Suprapubic skin (tissue), 4 donors: ENCODE measurements at places on chromosomes 3 and 15.

- no peak for DNase-seq
Measured at GRCh38 chr3:186098740-186099139, 10.1 kb downstream of the ETV5 start.

- no peak for DNase-seq
Measured at GRCh38 chr3:50124052-50124799, 30.9 kb upstream of the SEMA3F start.

GRCh38 chr15:39594446-39595337 is 13.8 kb downstream of the THBS1 start:
- no peak for DNase-seq

DNA sequence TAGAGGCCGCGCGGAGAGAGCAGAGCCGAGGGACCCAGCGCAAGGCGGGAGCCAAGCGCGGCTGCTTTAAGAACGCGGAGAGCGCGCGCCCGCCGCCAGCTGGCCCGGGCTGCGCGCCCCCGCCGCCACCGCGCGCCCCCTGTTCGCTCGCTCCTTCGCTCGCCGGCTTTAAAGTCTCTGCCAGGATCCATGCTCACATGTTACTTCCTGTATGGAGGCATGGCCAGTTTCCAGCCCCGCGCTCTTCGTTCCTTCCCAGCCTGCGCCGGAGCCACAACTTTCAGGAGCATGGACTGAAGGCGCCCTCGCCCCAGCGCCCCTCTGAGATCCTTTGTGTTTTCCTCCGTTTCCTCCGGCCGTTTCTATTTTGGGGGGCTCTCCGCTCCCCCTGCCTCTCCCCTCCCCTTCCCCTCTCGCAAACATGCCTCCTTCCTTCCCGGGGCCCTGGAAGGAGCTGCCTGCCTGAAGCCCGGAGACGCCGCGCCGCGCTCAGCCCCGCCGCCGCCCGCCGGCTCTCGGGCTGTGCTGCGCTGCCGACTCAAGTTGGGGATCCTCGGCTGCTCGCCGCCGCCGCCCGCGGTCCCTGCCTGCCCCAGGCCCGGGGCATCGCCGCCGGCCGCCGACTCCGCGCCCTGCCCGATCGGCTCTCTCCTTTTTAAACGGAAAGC is at the start of gene PTPRG:
PTPRG (plus strand) TSS at position 198 of the 668 bp plus-strand sequence. CDS start 717 bp downstream, outside the sequence.
- peak; percentile 92 for DNase-seq

GRCh38 chr3:32175607-32176197 is 62.8 kb upstream of the CMTM8 start:
- no peak for DNase-seq

DNA sequence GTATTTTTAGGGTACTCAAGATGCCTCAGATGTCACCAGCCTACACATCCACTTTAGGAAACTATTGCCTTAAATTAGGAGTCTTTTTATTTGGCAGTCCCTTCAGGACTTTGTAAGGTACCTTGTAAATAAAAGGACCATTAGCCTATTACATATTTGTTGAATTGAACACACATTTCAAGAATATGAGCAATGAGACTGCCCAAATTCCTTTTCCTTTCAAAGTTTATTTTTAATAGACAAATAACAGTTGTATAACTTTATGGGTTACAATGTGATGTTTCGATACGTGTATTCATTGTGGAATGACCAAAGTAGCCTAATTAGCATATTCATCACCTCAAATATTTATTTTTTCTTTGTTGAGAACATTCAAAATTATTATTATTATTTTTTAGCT is 176.7 kb upstream of the PDZRN3 start:
- DNase-seq: no peak

DNA sequence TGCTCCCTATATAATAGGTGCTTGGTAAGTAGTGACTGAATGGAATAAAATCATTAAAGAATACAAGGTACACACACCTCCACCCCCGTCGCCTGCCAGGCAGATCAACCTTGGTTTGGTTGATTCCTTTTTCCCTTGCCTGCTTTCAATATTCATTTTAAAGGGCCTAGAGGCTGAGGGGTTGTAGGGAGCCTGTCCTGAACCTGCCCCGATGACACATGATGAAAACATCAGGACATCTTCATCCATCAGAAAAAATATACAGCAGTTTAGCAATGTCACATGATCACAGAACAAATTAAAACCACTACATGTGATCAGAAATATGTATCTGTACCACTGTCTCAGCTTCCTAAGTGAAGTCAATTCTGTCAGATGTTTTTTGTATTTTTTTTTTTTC is 588.9 kb downstream of the FOXP1 start:
- no peak for DNase-seq

DNA sequence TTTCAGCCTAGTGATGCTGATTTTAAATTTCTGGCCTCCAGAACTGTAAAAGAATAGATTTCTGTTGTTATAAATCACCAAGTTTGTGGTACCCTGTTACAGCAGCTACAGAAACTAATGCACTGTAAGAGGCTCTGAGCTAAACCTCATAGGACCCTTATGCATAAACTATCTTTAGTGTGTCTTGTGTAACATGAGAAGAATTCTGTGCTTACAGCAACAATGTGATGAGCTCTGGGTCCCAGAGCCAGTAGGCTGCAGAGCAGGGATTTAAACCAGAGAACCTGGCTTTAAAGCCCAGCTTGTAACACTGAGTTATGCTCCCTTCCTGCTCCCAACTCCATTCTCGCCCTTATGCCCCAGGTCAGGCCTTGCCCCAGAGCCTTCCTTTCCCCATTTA is 113.1 kb downstream of the THSD4 start:
- no peak for DNase-seq

- no peak for DNase-seq
Measured at GRCh38 chr3:39130026-39130425, 22.5 kb downstream of the TTC21A start.

DNA sequence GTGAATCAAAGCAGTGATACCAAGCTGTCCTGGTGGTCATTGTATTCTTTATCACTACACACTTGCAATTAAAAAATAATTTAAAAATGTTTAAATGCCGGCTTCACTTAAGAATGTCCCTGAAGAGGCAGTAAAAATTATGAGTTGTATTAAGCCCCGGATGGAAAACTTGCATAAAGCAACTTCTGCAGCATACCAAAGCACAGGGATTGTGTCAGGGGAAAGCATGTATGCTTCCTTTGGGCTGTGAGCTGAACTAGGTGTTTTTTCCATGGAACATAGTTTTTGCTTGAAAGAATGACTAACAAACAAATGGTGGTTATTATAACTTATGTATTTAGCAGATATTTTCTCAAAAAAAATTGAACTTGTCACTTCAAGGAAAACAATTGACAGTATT is 143.1 kb downstream of the ARNT2 start:
- no peak for DNase-seq

DNA sequence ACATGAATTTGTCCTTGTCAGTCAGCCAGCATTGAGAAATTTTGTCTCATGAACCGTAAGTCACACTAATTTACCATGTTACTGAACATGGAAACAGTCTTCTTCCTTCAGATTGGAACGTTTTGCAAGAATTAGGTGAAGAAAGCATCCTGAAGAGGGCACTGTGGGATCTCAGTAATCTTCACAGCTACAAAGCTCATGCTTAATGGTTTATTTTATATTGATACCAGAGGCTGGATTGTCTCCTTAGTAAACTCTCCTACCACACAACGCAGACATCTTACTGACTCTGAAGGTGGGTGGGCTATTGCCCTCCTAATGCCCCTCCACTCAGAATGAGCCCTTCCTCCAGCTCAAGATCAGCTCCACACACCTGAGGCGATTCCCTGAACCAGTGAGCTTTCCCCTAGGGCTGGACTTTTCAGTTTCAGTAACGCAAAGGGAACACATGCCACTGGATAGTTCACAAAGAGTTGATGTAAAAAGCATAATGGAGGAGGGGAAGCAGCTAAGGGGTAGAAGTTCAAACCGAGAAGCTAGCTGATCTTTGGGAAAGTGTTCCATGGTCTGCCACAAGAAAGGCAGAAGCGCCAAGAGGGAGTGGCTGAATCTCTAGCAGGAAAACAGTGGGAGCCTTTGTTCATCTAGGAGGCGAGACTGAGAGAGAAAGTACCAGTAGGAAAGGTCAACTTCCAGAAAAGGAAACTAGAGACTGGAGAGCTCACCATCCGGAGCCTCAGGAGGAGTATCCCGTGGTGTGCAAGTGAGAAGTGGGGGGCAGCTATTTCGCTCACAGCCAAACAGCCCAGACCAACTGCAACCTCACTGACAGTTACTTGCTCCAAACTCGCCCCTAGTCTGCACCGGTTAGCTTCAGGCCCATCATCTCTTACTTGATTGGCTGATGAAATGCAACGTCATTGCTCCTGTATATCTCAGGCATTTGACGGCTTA is at the start of gene SLC9C1:
SLC9C1 (minus strand) TSS at position 849 of the 954 bp plus-strand sequence. CDS start 7,425 bp downstream, outside the sequence.
- no peak for DNase-seq

DNA sequence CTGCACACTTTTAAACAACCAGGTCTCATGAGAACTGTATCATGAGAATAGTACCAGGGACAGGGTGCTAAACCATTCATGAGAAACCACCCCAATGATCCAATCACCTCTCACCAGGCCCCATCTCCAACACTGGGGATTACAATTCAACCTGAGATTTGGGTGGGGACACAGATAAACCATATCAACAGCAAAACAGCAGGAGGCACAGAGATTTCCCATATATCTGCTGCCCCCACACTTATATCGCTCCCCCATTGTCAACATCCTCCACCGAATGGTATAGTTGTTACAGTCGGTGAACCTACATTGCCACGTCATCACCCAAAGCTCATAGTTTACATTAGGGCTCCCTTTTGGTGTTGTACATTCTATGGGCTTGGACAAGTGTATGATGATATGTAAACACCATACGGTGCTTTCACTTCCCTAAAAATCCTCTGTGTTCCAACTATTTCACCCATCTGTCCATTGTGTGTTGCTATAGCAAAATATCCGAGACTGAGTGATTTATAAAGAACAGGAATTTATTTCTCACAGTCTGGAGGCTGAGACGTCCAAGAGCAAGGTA is 224.8 kb downstream of the FAM43A start:
- DNase-seq: no peak

- DNase-seq: no peak
Measured at GRCh38 chr3:6644070-6644929, 216.6 kb upstream of the GRM7 start.

- no peak for DNase-seq
Measured at GRCh38 chr3:5560199-5560598, 372.7 kb downstream of the EDEM1 start.

GRCh38 chr3:194561306-194561974 is 71.8 kb downstream of the TMEM44 start:
- no peak for DNase-seq

DNA sequence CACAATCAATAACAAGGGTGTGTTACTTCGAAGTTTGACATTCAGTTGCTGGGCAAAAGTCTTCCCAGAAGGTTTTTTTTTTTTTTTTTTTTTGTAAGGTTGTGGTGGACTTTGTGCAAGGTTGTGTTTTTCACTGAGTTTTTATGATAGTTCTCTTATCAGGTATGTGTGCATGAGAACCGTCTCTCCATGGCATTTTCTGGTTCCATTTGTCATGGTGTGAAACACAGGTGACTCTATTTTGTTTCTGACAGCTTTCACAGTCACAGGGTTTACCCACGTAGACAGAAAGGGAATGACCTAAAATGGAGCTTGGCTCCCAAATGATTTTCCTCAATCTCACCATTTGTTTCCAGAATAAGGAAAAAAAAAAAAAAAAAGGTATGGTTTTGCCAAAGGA is 1377.2 kb upstream of the CADM2 start:
- DNase-seq: no peak

DNA sequence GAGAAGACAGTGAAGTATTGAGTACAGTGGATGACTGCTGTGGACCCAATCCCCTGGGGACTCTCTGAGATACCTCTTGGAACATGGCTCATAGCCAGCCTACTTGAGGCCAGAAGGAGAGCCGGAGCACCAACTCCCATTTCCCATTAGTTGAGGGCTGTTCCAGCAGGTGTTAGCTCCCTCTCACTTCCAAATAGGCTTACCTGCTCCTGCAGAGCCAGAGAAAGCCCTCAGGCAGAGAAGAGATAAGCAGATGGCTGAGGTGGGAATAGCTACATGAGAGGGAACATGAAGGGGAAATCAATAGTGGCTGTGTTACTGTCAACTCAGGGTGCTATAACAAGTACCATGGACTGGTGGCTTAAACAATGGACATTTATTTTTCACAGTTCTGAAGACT is 4.6 kb upstream of the CCK start:
- no peak for DNase-seq

- no peak for DNase-seq
Measured at GRCh38 chr15:95910643-95911212, 419.8 kb upstream of the NR2F2 start.

GRCh38 chr15:57133127-57133968 is 214.9 kb downstream of the TCF12 start:
- no peak for DNase-seq

- DNase-seq: peak; percentile 79
Measured at GRCh38 chr15:69161079-69161877, 843 bp downstream of the GLCE start.

DNA sequence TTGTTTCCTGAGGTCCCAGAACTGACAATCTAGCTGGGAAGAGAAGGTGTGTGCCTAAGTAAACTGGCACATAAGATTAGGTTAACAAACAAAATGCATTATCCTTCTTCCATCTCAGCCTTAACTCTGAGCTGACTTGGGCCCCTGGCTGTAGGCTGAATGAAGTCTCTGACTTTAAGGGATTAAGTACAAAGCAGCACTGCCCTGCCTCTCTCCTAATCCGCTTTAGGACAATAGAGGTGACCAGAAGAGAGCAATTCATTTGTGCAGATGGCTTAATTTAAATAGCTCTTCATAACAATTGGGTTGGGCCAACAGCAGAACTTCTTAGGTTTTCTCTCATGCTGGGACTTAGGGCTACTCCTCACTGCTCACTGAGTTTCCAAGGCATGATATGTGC is 181.6 kb upstream of the SOX14 start:
- no peak for DNase-seq

DNA sequence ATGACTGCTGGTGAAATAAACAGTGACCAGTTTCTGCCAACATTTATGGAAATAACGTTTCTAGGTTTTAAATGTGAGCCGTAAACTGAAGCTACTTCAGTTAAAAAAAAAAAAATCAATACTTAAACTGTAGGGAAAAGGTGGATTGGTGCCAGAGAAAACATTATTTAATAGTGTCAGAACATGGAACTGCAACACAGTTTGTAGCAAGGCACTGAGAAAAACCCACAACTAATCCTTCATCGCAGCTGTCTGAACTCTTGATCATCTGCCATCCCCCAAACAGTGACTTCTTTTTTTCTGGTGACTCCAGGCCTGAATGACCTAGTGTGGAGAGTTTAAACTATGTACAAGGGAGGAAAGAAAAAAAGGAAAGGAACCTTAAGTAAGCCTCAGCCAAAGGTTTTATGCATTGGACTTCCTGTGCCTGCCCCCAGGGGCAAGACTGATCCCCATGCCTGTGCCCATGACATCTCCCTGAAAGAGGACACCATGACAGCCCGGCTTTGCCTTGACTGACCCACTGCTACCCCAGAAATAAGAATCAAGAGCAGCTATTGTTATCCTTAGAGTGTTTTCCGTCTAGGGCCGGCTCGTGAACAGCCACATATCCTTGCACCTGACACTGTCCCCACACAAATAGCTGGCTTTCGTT is 33.1 kb downstream of the CRTAP start:
- no peak for DNase-seq

DNA sequence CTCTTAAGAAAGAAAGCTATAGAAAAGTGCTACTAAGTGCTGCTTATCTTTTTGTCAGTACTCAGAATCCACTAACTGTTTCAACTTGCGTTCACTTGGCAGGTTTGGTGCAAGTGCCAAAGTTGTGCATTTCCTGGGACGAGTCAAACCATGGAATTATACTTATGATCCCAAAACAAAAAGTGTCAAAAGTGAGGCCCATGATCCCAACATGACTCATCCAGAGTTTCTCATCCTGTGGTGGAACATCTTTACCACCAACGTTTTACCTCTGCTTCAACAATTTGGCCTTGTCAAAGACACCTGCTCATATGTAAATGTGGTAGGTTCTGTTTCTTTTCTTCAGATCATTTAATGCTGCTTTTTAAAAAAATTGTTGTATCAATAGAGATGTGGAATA is 32.6 kb downstream of the GYG1 start:
- DNase-seq: no peak
